Activated naive CD4-positive, alpha-beta T cell (primary cell): ENCODE measurements at places on chromosomes 1 and 21.

DNA sequence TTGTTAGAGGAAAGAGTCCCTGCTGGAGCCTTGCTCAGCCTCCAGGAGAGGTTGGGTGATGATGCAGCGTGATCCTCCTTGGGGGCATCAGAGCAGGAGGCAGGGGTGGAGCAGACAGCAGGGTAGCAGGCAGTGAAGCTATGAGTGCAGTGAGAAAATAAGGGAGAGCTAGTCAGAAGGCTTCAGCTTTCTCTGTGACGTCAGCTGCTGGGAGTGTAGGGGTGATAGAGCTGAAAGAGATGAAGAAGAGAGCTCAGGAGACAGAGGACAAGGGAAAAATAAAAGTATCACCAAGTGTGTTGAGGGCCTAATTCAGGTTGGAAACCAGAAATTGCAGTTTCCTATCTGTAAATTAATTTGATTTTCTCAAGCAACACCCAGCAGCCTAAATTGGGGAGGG, 2.2 kb upstream of the ADAM30 start:
- DNase-seq: no peak

GRCh38 chr1:36223381-36223995, 755 bp upstream of the THRAP3 start:
- no peak for DNase-seq

DNA sequence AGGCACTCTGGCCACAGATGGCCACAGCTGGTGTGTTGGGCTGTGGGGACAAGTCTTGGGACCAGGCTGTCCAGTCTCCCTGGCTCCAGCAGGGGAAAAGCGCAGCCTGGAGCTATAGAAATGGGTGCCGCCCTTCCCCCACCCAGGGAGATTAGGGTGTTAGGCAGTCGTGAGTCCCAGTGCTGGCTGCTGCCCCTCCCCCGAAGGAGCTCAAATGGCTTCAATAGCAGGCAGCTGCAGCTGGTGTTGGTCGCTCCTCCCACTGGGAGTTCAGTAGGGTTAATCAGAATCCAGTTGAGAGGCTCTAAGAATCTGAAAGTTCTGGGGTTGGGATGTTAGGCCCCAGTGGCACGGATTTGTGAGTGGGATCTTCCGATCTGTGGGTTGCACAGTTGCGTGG, 595.6 kb upstream of the PKN2 start:
- no peak for DNase-seq

GRCh38 chr1:160726114-160726497, 12.9 kb upstream of the SLAMF7 start:
- no peak for DNase-seq

DNA sequence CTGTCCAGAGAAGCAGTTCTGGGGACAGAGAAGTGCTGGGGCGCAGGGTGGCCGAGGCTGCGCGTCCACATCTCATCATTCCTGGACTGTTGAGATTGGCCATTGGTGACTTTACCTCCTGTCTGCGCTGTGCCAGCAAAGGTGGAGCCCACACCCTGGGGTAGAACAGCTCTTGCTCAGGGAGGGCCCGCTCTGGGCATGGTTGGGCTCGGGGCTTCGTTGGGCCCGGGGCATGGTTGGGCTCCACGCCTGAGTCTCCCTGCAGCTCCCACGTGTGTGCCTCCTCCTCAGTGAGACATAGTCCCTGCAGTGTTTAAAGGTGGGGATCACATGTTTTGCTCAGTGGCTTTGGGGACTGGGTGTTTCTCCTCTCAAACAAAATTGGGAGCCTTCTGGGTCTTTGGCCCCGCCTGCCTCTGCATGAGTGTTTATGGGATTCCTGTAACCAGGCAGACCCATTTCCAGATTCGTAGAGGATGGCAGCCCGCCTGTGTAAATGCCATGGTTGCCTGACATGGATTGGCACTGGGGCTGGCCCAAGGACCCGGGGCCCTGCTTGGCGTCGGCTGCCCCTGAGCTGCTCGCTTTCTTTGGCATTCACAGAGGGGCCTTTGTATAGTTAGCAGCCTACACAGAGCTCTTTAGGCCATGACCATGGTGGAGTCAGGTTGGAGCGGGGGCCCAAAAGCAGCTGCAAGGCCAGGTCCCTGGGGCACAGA, 104.6 kb downstream of the TLR5 start:
- no peak for DNase-seq

DNA sequence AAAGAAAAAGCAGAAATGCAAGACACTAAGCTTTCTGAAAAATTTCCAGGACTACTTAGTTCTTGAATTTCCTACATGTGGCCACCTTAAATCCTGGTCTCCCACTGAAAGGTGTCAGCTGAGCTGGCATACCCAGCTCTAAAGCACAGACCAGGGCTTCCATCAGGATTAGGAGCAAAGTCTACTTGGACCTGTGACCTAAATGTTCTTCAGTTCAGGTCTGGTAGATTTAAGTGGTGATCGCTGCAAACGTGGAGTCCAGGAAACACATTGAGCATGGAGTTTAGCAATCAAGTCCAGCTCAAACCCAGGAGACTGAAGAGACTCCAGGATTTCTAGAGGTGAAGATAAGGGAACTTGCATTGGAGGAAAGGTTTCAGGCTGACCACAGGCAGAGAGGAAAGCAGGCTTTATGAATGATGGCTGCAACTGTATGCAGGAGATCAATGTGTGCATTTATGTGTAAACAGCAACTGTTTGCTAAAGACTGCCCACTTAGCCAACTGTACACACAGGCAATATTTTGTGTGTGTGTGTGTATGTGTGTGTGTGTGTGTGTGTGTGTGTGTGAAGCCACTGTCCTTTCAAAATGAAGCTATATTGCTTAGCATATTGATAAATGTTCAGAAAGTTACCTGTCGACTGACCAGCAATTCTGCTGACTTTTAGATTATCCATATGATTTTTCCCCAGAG, 75.2 kb downstream of the LMX1A start:
- DNase-seq: no peak

GRCh38 chr1:56670350-56670749, 25.2 kb downstream of the PRKAA2 start:
- DNase-seq: no peak

GRCh38 chr1:3842912-3843311, 14.1 kb downstream of the CEP104 start:
- DNase-seq: no peak

GRCh38 chr1:8464377-8464776, 146.5 kb downstream of the SLC45A1 start:
- no peak for DNase-seq

DNA sequence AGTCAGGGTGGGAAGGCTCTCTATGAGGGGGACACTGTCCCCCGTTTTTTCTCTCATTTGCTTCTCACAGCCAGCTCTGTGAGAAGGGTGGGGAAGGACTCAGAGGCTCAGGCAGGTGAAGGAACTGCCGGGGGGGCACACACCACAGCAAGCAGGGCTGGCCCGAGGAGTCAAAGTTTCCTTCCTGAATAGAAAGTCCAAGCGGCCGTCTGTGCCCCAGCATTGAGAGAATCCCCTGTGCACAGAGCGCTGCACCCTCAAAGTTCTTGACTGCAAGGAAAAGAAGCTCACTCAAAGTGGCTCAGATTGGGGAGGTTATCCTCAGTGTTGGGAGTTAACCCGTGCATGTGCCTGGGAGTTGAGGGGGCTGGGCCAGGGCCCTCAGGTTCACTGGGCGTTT, 145.2 kb upstream of the AJAP1 start:
- DNase-seq: no peak

DNA sequence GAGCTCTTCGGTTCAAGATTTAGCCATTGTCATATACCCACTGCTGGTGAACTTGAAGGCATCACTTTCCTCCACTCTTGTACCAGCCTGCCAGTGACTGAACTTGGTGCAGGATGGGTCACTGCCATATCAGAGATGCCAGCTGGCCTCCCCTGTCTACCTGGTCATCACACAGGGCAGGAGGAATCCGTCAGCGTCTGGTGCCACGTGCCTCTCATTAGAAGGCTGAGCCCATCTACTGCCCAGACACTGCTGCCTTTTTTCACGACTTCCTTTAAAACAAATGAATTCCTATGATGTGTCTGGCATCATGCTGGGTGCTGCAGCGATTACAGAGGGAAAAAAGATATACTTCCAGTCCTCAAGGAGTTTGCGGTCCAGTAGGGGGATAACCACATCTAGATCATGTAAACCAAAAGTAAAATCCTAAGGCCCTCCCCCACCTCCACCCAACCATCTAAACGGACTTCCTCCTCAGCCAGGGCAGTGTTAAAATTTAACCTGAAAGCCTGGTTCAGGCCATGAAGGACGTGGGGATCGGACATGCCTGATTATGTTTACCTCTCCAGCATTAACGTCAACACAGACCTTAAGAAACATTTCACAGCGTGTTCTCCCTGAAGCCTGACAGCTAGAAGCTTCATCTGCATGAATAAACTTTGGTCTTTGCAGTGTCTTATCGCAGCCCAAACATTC, 29.2 kb upstream of the PDE9A start:
- DNase-seq: no peak

DNA sequence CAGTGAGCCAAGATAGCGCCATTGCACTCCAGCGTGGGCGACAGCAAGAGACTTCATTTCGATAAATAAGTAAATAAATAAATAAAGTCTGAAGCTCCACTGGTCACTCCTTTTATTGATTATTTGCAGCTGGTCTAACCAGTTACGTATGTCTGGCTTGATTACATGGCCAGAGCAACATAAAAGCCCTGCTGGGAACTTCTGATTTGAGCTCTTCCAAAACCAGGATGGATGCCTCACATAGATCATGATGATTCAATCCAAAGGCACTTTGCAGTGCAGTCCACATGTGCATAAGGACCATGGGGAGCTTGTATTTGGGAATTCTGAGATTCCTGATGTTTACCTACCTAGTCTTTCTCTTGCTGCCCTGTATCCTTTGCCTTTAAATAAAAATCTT, 24.0 kb downstream of the NSUN4 start:
- no peak for DNase-seq

- no peak for DNase-seq
Observed at GRCh38 chr1:47681735-47682134, 243.9 kb downstream of the FOXD2 start.

- no peak for DNase-seq
Observed at GRCh38 chr1:156089704-156090103, 7.4 kb upstream of the MEX3A start.

DNA sequence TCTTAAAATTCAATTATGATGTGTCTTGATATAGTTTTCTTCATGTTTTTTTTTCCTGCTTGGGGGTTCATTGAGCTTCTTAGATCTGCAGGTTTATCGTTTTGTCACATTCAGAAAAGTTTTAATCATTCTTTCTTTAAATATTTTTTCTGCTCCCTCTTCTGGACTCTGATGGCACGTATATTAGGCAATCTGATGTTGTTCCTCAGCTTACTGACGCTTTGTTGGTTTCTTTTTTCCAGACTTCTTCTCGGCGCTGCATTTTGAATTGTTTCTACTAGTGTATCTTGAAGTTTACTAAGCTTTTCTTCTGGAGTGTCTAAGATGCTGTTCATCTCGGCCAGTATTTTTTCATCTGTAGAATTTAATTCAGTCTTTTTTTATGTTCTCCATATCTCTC, 44.8 kb upstream of the FMOD start:
- DNase-seq: no peak

GRCh38 chr1:209318181-209319056, 265.1 kb upstream of the CAMK1G start:
- DNase-seq: no peak

GRCh38 chr1:214022229-214022791, 34.5 kb downstream of the PROX1 start:
- DNase-seq: no peak

DNA sequence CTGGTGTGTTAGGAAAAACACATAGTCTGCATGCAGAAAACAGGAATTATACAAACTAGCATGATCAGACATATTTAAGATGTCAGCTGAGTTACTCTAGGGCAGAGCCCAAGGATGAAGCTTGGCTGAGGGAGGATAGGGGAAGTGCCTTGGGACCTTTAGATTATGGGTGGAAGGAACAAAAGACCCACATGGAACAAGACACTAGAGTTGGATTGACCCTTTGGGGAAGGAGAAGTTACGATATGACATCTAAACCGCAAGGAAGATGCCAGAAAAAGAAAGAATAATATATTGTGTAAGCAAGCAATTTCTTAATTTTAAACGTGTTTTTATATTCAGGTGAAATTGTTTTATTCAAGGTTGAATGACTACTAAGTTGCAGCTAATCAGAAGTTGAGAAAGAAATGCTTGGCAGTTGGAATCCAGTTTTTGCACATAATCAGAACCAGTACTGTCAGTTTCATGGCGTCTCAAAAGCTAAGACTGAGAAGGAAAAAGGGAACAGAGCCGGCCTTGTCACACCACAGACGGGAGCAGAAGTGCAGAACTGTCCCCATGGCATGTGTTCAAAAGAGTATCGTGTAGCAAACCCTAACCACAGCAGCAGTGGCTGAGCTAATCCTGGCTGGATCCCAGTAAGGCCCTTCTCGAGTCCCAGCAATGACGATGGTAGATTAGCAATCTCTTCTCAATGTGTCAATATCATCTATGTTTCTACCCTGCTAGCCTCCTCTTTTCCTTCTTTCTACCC, 31.2 kb upstream of the IFNAR2 start:
- no peak for DNase-seq

- DNase-seq: no peak
Observed at GRCh38 chr1:47893412-47893811, 103.8 kb downstream of the TRABD2B start.

DNA sequence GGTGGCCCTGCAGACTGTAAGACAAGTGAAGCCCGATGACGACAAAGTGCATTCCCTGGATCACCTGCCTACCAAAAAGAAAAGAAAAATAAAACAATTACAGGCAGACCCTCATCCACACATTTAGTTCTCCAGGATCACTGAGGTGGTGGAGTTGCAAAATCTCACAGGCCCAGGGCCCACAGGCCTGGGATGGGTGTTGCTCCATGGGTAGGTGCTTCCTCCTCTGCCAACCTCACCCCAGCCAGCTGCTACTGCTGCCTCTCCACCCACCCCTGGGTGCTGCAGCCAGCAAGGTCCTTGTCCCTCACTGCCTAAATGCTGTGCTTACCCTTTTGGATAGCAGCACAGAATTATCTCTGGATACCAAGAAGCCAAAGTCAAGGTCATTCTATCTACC, 146.4 kb upstream of the GALNT2 start:
- DNase-seq: no peak

- no peak for DNase-seq
Observed at GRCh38 chr1:39987869-39988268, 32.9 kb downstream of the MFSD2A start.

DNA sequence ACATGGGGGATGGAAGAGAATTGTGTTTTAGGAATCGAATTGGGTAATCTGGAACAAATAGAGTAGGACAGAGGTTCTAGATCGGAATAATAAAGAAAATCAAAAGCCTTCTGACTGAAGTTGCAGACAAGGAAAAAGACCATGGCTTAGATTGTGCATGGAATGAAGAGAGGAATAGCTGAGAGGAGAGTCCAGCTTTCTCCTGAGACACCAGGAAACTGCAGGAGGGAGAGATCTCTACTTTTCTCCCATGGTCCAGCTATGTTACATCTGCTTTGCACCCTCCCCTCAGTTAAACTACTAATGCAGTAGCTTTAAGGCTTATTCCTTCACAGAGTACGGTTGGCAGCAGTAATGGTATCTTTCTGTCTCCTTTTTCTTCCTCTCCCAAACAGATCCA, 13.4 kb downstream of the SLAMF7 start:
- DNase-seq: no peak

- DNase-seq: no peak
Observed at GRCh38 chr1:60867782-60868181, 214.6 kb upstream of the NFIA start.

GRCh38 chr1:67162954-67163353, 3.3 kb upstream of the IL23R start:
- no peak for DNase-seq
